AG09319 (cell line): ENCODE measurements at places on chromosomes 4 and X.

DNA sequence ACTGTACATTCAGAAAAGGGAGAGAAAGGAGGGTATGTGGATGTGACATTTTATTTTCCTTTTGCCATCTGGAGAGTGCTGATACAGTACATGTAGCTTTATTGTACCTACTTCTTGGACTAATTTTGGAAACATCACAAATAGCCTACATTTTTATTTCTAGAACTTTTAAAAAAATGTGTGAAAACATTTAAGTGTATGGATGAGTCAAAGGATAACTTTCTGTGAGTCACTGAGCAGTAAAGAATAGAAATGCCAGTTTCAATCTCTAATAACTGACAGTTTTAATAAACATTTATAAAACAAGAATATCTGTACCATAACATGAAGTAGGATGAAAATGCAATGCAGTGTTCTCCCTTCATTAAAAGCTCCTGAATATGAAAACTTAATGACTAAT is 374.4 kb upstream of the NWD2 start:
- DNase-seq = no peak

DNA sequence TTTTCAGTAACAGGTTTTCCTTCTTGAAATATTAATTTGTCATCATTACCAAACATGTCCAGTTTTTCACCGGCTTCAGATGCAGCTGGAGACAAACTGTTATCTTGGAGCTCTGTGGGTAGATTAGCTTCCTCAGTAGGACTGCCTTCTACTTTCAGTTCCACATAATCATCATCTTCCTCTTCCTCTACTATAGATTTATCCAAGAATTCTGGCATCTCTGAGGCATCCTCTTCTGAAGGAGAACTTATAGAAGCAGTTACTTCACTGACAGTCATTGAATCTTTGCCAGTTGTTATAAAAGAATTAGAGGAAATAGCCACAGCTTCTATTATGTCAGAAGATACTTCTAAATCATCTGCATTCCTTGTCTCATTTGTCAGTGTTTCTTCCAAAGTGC is 162.9 kb downstream of the LRBA start:
- DNase-seq = no peak

DNA sequence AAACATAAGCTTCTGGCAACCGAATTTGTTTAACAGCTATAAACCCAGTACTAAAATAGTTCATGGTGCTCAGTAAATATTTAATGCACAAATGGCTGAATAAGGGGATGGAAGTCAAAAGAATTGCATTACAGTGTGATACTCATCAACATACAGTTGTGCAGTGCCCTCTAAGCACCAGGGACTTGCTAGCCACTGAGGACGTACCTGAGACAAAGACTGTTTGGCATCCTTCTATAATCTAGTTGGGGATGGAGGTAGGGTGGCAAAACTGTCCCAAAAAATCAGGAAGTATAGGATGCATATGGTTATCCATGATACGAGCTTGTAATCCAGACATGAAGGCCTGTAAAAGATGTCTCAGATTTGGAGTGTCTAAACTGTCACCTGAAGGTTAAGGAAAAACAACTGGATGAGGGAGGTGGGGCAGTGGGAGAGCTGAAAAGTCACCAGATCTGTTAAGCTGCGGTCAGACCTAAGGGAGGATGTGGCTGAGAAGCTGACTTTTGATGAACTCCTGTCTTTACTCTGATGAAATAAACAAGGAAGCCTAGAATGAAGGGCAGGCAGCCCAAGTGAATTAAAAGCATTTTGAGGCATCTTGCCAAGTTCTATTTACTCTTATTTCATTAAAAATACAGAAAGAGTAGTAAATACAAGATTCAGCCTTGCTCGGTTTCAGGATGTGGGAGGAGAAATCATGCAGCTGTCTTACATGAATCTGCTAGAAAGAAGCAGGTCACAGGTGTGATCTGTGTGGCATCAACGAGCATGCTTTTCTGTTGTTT is 12.0 kb upstream of the CD38 start:
- no peak for DNase-seq

DNA sequence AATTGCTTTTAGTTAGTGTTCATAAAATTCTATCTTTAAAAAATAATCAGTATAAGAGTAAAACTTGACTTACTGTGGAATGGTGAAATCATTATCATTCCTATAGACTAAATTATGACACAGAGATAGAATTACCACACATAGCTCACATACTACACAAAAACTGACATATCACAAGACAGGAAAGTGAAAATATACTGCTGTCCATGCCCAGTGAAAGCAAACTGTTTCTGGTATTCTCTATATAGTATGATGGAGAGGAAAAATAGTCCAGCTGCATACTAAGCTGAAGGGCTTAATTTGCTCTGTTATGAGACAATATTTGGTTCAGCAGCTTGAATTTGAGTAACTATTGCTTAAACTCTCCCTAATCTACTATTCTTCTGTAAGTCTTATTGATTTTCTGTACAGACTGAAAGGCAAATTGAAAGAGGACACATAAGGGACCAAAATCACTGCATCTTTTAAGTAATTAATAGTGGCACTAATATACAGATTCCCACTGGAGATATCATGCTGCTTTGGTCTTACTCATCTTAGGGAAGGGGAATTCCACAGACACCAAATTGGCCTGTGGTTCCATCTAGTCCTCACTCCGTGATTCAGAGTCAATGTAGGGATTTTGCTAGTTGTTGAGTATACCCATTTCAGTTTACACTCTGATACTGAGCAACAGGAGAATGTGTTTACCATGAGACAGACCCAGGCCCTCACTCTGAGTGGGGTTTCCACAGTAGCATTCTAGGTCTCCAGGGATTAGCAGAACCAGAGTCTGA is 47.4 kb upstream of the AGA start:
- DNase-seq = no peak

DNA sequence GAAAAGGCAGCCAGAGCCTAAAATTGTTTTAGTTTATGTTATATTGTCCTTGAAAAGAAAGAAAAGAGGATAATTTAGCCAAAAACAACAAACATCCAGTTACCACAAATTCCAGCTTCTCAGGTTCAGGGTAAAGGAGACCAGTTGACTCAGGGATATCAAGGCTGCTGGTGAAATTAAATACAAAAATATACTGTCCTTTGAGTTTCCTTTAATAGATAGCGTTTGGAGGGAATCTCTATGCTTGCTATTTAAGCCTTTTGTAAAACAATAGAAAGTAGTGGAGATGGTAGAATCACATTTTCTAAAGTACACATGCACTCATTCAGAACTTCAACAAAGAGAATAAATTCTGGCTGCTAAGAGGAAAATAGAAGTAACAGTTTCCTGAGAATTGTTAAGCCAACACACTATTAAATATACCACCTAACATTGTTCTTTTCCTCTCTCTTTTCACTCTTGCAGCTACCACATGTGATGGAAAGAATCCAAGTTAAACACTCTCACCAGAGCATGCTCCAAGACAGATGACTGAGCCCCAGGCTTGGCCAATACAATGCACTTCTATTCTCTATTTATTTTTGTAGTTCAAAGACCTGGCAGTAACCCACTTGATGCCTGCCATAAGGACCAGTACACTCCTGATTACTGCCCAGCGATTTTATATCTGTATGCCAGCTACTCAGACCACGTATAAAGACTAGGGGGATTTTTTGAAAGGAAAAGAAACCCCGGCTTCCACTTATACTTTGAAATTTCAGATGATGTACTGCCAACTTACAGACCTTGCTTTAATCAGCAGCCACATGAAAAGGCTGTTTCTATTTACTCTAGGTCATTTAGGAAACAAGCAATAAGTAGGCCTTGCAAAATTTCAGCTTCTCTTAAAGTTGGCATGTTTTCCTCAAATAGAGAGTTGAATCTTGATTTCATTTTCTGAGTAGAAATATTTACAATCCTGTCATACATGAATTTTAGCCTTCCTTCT is 756.9 kb downstream of the FAT4 start:
- DNase-seq = peak; percentile 44

GRCh38 chrX:9966775-9967408 is at the start of gene CLDN34:
CLDN34 (plus strand) TSS chrX:9967358; CDS start chrX:9967358, 0 bp downstream.
- no peak for DNase-seq

DNA sequence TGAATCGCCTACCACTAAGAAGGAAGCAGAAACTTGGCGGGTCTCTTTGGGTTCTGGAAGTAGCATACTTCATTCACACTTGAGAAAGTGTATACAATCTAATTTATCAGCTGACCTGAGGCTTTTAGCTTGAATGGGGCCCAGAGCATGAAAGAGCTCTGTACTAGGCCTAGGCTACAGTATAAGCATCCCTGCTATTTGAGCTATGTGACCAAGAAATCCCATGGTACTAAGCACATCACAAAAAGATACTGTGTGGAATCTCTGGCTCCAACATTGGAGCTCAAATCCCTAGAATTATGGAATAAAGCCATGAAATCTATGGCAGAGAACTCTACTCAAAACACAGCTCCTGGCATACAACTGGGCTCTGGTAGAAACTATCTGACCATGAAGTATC is 43.9 kb upstream of the CCDC149 start:
- DNase-seq = no peak

DNA sequence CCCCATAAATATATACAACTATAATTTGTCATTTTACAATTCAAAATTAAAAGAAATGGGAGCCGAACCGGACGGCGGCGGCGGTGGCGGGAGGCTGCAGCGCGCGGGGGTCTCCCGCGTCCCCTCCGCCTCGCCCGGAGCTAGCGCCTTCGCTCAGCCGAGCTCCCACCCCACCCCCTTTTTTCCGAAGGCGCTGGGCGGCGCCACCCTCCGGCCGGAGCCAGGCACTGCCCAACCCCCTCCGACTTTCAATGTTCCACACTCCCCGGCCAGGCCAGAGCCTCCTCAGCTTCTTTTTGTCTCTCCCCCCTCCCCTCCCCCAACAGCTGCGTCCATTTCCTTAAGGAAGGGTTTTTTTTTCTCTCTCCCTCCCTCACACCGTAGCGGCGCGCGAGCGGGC is 214.1 kb upstream of the GEMIN8 start:
- DNase-seq = no peak

- peak; percentile 19 for DNase-seq
Observed at GRCh38 chrX:151753313-151754046, 18.9 kb downstream of the CNGA2 start.

GRCh38 chr4:25442863-25443307 is 65.8 kb downstream of the ANAPC4 start:
- no peak for DNase-seq

DNA sequence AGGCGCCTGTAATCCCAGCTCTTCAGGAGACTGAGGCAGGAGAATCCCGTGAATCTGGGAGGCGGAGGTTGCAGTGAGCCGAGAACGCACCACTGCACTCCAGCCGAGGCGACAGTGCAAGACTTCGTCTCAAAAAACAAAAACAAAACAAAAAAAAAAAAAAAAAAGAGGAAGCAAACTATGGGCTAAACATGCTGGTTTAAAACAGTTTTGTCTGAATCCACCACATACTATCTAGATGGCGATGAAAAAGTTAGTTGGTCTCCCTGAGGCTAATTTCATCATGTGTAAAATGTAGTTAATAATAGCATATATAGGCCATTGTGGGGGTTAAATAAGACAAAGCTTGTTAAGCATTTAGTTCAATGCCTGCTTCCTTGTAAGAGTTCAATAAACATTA is 451.1 kb downstream of the RPA4 start:
- DNase-seq = no peak

DNA sequence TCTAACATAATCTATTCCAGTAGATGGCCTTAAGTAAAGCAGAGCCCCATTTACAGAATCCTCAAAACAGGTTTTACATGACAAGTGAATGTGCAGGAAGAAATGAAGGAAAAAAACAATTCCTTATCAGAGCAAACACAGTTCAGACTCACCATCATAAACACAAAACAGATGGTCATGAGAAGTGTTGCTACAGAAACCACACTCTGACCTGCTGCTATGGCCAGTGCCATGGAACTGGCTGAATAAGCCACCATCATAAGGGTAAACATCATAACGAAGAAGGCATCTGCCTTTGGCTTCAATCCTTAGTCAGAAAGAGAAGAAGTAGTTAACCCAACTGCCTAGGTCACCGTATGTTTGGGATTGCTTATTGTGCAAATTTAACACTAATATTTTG is 61.1 kb downstream of the ABCG2 start:
- DNase-seq = no peak

- no peak for DNase-seq
Observed at GRCh38 chr4:119209586-119209985, 2.9 kb upstream of the USP53 start.

DNA sequence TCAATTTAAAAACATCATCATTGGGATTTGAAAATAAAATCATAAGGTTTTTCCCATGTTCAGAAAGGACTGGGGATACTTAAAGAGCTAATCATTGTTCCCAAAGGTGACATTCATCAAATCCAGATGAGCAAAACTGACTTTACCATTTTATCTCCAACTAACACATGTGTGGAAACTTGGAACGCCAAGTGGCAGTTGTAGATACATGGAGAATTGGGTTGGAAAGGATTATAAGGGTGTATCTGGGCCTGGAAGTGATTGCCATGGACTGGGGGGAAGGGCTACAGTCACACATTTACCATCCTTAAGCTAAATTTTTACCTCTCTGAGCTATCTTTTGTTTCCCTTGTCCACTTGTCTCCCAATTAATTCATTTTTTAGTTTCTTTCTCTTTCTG is 203.4 kb downstream of the SLC39A8 start:
- no peak for DNase-seq

DNA sequence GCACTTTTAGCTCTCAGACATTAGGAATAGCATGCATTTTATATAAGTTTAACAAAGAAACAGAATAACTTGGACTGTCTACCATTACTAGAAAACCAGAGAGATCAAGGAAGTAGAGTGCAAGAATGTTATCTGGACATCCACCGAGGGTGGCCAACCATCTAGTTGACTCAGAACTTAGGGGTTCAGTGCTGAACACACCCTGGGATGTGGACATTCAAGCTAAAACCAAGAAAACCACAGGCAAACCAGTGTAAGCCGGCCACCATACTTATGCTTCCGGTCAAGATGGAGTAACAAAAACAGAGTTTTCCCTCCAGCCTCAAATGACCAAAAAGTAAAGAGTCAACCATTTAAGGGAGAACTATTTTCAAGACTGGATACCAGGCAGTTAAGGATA is 181.4 kb upstream of the MXRA5 start:
- DNase-seq = no peak

DNA sequence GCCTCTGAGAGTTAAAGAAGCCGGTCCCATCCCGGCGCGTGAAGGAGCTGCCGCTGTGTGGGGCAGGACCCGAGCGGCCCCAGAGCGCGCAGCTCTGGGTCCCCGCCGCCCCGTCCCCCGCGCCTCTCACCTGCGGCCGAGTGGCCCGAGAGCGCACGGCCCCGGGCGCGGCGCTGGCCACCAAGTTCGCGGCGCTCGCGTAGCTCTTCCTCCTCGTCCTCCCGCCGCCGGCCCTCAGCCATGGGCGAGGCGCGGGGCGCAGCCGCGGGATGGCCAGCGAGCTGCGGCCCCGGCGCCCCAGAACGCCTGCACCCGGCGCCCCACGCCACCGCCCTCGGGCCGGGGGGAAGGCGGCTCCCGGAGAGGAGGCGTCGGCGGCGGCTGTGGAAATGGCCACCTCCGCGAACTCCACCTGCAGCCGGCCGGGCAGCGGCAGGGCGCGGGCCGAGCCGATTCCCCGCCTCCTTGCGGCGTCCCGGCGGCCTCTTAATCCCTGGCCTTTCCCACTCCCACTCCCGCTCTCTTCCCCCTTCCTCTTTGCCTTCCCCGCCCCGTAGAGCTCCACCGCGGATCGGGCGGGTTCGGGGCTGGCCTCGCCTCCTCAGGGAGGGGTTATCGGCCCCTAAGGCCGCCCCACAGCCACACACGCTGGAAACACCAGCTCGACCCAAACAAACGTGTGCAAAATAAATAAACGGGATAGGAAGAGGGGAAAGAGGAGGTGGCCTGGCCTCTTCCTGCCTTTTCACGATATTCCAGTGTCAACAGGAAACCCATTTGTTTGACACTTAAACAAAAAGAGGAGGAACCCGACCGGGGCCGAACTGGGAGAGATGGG is at the start of gene SH3D19:
Gene SH3D19, minus strand, starts transcription at position 495 of the 838 bp plus-strand sequence. Its CDS starts 253 bp downstream, at position 242.
- peak; percentile 20 for DNase-seq

GRCh38 chr4:88514557-88515511 is 8.7 kb downstream of the PYURF start:
- DNase-seq = no peak
